Activated CD4-positive, CD25-positive, alpha-beta regulatory T cell treated with anti-CD3 and anti-CD28 coated beads, Interleukin-2, amount 50 U/mL, for 16 hours (primary cell): ENCODE measurements at places on chromosomes 12 and 14.

GRCh38 chr12:13962699-13963098 lies 18.7 kb downstream of the GRIN2B start:
- no peak for DNase-seq

GRCh38 chr12:84727961-84728360 lies 184.6 kb downstream of the SLC6A15 start:
- no peak for DNase-seq

DNA sequence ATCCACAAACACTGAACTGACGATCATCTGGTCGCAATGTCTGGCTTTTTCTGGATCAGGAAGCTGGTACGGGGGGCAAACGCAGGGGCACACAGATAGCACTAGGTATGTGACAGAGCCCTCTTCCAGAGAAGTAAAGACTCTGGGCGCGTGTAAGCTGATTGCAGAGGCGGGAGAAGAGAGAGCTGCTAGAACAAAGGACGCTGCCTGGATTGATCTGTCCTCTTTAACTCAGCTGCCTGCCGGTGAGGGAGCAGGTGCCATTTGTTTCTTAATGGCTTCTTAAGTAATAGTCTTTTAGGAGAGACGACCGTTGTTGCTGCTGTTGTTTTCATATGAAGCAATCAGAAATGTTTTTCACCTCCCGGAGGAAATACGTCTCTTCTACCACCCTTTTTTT lies 77.3 kb downstream of the GLT1D1 start:
- no peak for DNase-seq

DNA sequence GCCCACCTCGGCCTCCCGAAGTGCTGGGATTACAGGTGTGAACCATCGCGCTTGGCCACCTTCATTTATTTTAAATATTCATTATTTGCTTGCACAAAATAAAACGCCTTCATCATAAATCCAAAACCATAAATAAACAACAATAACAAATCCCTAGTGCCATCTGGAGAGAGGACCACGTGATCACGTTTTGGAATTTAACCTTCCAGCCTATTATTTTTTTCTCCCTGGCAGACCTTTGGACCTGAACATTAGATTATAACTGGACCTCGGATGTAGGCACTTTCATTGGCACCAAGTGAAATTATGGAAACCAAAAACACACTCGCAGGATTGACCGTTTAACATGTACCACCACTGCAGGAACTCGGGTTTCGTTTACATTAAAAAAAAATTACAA lies 2.0 kb downstream of the DNAH10 start:
- DNase-seq = no peak

- DNase-seq = no peak
Observed at GRCh38 chr14:33962016-33962415, 11.1 kb upstream of the EGLN3 start.

GRCh38 chr12:75137896-75138295 lies 71.7 kb downstream of the KCNC2 start:
- no peak for DNase-seq
